Dermis microvascular lymphatic vessel endothelial cell (primary cell): ENCODE measurements at places on chromosomes 3 and 15.

DNA sequence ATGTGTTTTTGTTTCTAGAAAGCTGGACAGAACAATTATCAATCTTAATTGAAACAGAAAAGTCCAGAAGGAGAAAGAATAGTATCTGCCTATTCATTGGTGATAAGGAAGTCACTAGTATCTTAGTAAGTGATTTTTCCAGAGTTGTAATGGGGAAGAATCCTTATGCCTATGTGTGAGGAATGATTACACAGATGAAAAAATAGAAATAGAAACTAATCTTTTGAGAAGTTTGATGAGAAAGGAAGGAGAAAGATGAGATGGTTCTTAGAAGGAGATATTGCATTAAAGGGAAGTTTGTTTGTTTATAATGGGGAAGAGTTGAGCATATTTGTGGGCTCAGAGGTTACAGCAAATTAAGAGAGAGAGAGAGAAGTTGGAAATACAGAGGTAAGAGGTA is 42.7 kb upstream of the CBLB start:
- no peak for DNase-seq

- no peak for DNase-seq
These were observed 589 bp downstream of the EPB42 start for GRCh38 chr15:43219929-43220928.

DNA sequence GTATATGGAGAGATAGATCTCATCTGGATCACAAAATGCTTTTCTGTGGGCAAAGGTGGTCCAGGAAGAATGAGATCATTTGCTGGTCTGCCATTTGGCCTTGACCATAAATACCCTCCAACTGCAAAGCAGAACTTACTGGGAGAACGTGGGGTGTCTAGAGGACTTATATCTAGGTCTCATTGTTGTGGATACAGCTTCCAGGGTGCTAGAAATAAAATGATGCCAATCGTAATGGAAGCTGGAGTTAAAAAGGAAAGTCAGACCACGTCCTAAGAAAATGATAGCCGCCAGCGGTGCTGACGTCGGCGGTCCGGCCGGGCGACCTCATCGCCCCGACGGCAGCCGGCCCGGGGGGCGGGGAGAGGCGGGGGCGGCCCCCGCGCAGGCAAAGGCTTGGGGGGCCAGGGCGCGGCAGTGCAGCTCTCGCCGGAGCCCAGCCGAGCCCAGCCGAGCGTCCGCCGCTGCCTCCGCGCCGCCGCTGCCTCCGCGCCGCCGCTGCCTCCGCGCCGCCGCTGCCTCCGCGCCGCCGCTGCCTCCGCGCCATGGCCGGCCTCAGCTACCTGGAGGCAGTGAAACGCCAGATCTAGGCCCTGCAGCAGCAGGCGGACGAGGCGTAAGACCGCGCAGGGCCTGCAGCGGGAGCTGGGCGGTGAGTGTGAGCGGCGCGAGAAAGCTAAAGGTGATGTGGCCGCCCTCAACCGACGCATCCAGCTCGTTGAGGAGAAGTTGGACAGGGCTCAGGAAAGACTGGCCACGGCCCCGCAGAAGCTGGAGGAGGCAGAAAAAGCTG is 89.5 kb downstream of the EOMES start:
- DNase-seq, result no peak

- DNase-seq, result no peak
These were observed 221.8 kb downstream of the FEZF2 start for GRCh38 chr3:62151591-62151990.

- DNase-seq, result no peak
These were observed at the start of gene GPR149 for GRCh38 chr3:154430014-154430413. Gene GPR149, minus strand, starts transcription at chr3:154430190. Its CDS starts 575 bp downstream, at chr3:154429615.

DNA sequence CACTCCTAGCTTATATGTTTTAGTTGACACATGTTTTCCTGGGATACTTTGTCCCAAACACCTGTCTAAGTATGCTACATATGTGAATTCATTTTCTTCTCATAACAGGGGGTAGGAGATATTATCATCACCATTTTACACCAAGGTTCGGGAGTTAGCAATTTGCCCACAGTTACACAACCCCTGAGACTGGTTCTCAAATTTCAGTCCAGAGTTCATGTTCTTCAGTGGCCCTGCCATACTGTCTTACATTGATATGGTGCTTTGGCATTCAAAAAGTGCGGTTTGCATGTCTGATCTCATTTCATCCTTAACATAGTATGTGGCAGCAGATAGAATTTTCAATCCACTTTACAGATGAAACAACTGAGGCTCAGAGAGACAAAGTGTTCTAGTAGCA is 38.4 kb downstream of the ROBO2 start:
- no peak for DNase-seq

- DNase-seq, result no peak
These were observed 108.4 kb upstream of the DPH6 start for GRCh38 chr15:35654332-35654731.

DNA sequence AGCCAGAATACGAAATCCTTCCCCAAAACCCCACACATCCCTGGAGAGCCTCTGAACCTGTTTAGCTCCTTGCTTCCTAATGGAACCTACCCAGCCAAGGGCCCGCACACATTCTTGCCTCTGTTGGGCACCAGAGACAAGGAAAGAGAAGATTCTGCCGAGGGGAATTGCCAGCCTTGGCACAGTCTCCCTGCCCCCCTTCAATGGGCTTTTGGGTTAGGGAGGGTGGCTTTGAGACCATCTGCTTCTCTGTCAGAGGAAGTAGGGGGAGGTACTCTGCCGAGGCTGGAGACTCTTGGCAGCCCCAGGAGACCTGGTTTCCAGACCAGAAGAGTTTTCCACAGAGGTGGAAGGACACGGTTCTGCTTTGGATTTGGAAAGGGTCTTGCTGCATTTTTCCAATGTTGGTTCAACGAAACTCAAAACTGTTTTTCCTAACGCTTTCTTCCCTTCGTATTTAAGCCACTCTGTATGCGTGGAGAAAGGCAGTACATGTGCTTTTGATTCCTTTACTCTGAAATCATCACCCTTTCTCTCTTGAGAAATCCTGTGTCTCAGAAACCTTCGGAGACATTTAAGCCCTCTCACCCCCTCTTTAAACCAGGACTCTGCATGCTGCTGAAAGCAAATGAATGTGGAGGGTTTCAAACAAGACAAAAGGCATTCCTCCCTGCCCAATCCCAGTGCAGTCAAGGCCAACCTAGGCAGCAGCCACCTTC is 78.8 kb upstream of the PRR23C start:
- no peak for DNase-seq
